ENCODE measurements at places on chromosomes 4 and X.

DNA sequence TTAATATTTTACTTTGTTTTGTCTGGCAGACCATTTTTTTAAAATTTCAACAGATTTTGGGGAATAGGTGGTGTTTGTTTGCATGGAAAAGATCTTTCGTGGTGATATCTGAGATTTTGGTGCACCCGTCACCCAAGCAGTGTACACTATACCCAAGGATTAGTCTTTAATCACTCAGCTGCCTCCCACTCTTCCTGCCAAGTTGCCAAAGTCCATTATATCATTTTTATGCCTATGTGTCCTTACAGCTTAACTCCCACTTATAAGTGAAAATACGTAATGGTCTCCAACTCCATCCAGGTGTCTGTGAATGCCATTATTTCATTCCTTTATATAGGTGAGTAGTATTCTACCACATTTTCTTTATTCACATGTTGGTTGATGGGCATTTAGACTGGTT is 281.7 kb upstream of the GK2 start:
- DNase-seq = no peak

- no peak for DNase-seq
These were observed 149.7 kb downstream of the PTTG2 start for GRCh38 chr4:38109896-38110295.

DNA sequence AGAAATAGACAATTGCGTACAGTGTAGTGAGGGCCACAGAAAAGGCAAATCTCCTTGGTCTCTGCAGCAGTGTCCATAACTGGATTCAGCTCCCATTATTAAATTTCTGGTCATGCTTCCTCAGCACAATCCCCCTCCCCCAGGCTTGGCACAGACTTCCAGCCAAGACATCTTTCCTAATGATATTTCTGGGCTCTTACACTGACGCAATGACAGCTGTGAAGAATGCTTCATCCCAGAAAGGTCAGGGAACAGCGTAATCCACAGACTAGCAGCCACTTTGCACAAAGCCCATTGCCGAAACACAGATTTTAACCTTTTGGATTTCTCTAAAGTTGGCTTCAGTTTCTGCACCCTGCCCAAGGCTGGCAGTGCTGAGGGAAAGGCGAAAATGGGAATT is 597.6 kb upstream of the CPEB2 start:
- DNase-seq = no peak

DNA sequence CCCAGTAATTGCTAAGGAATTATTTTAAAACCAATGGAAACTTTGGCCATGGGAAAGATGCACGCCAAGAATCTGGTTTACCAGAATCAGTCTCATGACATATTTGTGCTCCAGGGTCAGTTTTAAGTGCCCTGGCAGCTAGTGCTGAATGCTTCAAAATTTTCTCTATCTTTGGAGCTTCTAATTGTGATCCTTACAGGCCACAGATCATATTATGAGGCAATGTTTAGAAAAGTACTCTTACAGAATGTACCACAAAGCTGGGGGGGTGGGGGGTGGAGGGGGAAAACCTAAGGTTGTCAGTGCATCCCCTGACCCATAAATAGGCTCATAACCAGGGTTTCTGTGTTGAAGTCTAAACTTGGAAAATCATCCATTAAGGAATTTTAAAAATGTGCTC is 514.5 kb downstream of the INPP4B start:
- DNase-seq = no peak

DNA sequence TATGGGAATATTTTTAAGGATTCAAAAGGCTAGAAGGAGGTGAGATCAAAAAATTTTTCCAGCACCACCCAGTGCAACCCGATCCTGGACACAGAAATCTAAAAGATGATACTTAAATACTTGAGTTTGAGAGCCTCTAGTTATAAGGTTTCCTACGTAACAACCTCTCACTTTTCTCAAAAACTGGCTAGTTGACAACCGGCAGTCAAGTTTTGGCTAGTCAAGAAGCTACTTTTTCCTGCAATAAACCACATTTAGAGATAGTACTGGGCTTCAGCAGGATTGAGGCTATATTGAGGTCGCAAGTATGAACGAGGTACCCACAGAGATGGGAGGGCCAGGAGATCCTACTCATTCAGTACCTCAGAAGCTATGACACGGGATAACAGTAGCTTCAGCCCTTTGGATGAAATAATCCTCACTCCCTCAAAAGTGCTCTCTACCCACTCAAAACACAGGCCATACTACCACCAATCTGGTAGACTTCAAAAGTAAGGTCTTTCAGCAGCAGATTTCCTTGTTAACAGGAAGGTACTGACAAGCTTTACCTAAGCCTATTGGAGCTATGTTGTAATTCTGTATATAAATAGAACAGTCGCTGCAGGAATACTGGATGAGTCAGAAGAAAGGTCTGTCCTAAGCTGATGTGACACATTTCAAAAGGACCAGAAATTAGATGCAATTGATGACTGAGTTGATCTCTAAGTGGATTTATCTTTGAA is 1.5 kb upstream of the TSPAN5 start:
- no peak for DNase-seq

GRCh38 chr4:129804461-129804981 is 708.6 kb downstream of the C4orf33 start:
- DNase-seq = no peak

GRCh38 chr4:74623041-74623440 is 171.3 kb downstream of the BTC start:
- no peak for DNase-seq

GRCh38 chr4:146960634-146961033 is 15.0 kb upstream of the TTC29 start:
- DNase-seq = no peak

DNA sequence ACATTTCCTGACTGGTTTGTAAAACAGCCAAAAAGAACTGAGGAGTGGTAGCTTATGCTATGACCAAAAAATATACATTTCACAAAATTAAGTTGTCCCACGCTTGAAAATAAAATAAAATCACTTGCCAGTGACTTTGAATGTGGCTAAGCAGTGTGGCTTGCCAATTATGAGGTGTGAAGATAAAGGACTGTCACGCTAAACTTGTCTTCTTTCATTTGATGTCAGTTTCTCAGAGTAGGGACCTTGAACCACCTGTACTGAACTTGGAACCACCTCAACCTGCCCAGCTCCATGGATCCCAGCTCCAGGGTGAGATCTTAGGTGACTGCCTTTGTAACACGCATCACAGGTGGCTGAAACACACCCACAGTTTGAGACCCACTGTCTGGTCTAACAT is 113.7 kb upstream of the TBL1X start:
- DNase-seq = no peak

GRCh38 chrX:12197030-12197429 is 58.8 kb downstream of the FRMPD4 start:
- no peak for DNase-seq

DNA sequence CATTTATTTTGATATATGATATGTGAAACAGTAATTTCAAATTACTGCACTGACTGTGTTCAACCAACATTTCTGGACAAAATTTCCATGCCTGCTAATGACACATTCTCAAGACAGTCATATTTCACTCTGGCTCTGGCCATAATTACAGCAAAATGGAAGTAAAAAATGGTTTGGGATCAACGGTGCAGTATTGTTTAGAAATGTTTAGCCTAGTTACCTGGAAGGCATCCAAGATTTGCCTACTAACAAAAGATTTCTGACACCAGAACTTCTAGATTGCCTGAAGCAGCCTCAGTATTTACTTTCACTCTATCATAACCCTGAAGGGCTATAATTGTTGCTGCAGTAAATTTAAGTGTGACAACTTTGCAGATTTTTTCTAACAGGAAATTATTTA is 416.3 kb downstream of the PCDH10 start:
- peak; percentile 25 for DNase-seq

DNA sequence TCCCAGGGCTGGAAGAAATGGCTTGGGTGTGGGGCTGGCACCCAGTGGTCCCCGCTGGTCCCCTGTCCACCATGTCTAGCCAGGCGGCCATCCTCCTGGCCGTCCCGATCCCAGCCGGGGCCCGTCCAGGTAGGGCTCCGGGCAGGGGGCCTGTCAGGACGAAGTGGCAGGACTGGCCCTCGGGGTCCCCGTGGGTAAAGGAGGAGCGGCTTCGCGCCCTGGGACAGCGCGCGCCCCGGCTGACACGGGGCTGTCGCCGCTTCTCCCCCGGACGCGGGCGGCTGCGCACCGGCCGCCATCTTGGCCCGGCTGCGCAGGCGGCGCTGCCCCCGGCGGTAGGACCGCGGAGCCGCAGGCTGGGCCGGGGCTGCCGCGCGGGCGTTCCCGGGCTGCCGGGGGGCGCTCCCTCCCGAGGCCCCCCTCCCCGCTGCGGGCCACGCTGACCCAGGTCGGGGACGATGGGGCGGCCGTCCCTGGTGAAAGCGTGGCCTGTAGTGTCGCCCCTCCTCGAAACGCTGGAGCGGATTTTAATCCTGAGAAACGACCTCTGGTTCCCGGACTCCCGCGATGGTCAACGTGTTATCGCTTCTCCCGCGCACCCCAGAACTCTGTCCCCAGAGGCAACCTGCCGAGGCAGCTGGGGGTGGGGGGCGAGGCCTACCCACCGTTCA is 60.4 kb upstream of the BCOR start:
- no peak for DNase-seq

- DNase-seq = no peak
These were observed 133.7 kb downstream of the DCLK2 start for GRCh38 chr4:150211799-150212445.

DNA sequence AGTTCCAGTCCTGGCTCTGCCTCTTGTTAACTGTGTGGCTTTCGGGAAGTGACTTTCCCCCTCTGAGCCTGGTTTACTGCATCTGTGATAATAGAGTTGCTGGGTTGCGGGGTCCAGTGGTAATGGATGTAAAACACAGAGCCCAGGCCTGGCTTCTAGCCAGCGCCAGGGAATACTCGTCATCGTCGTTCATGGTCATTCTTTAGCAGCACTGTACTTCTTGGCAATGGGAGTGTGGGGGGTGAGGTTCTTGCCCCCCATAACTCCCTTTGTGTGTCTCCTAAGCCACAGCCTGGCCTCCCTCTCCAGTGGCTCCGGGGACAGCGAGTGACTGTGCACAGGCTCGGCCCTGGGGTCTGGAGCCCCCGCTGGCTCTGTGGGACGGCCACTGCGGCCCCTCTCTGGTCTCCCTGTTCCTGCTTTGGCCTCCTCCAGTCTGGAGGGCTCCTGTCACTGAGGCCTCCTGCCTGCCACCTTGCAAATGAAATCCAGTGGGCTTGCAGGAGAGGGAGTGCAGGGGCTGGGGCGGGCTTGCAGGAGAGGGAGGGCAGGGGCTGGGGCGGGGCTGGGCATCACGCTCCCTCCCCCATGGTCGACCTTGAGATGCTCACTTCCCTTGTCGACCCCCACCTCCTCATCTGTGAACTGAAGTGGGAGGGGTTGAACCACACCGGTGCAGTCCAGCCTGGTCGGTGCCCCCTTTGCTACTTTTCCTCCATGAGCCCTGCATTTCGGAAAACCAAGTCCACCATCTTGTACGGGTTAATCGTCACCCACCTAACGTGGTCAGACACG is 13.2 kb downstream of the PSAPL1 start:
- no peak for DNase-seq

- no peak for DNase-seq
These were observed 201.3 kb upstream of the CTSO start for GRCh38 chr4:156154978-156155377.

- no peak for DNase-seq
These were observed 90.2 kb upstream of the SOD3 start for GRCh38 chr4:24705016-24705753.

- no peak for DNase-seq
These were observed 287.2 kb upstream of the CT83 start for GRCh38 chrX:116749943-116750342.

DNA sequence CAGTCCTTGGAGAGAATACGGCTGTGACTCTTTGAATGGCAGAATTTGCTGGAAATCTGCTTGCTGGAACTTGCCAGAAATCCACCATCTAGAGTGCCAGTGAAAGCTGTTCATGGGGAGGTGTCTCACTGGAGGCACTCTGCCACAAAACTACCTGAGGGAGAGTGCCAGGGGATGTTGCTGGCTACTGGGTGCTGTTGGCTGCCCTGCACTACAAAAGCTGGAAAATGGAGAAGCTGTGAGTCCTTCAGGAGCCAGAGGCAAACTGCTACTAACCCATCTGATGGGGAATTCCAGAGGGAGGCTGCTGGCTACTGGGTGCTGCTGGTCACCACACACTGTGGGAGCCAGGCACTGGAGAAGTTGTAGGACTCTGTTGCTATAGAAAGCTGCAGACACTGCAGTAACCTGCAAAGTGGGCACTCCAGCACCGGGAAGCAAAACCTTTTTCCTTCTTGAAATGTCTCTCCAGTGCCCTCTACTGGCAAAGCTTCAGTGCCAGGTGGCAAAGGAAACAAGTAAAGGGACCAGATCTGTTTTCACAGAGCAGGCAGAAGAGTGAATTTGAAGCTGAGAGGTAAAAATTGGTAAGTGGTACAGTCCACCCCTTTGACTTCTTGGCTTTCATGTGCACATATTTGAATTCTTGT is 47.8 kb upstream of the HSD17B10 start:
- peak; percentile 23 for DNase-seq

DNA sequence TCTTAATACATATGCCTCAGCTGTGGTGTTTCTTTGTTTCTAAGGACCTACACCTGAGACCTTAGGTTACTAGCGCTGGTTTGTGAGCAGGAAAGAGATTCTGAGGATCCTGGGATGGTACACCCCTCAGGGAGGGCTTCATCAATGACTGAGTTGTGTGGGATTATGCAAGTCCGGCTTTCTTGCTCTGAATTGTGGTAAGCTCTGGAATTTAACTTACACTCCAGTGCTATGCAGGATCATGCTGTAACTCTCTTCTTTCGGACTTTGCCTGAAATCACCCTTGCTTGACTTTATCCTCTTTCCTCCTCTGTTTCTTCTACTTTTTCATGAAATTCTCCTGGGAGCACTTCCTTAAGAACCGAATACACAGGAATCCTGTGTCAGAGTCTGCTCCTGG is 431.5 kb upstream of the BOD1L1 start:
- DNase-seq = no peak

DNA sequence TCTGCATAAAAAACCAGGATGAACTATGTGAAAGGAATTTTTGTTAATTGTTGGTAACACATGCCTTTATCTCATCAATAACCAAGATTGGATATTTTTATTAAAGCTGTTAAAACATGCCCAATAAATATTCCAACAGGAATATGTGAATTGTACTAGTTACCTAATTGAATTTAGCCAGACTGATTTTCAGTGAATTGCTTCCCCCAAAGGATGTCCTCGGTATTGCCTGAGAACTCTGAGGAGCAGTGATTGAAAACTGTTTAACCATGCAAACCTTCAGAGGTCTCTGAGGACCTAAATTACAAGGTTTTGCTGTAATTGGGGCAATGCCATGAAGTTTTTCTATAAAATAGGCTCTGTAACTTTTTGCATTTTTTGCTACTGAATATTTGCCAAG is 66.6 kb downstream of the BLTP1 start:
- DNase-seq = no peak

GRCh38 chrX:10174810-10175209 is 18.0 kb downstream of the CLCN4 start:
- DNase-seq = no peak

GRCh38 chr4:22842360-22843018 is 149.8 kb downstream of the GBA3 start:
- peak; percentile 82 for DNase-seq

- no peak for DNase-seq
These were observed 25.5 kb upstream of the CBLL2 start for GRCh38 chrX:22247169-22247568.

- DNase-seq = no peak
These were observed 76.5 kb upstream of the BOD1L1 start for GRCh38 chr4:13704035-13704434.

GRCh38 chrX:37608156-37608555 is 36.7 kb downstream of the LANCL3 start:
- DNase-seq = no peak
